ENCODE measurements at places on chromosomes 1 and 21.
A peak's percentile ranks its signal among the peaks of the same experiment; 100 is the strongest.

DNA sequence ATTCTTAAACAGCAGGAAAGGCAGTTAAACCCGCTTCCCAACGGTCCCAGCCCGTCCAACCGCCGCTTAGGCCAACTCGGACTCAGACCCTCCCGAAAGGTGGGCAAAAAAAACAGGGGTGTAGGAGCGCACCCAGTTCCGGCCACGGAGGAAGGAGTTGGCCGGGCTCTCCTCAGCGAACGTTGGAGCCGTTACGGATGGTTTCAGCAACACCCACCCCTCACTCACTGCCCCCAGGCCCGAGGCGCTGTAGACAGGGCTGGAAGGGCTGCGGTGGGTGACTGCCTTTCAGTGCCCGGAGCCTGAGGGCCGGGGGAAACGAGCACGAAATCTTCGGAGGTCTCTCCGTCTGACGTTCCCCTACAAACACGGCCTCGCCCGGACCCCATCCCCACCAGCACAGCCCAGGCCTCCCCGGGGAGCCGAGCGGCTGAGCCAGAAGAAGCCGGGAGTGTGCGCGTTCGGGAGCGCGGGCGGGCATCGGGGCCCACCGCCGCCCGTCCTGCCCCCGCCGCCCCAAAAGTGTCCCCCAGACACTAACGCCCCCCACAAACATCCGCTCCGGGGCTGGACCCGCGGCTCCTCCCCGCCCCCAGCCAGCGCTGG lies 1.3 kb downstream of the KDM5B start:
- peak; percentile 54 for DNase-seq

GRCh38 chr1:119779869-119780356 lies 11.2 kb upstream of the HMGCS2 start:
- peak; percentile 17 for DNase-seq

DNA sequence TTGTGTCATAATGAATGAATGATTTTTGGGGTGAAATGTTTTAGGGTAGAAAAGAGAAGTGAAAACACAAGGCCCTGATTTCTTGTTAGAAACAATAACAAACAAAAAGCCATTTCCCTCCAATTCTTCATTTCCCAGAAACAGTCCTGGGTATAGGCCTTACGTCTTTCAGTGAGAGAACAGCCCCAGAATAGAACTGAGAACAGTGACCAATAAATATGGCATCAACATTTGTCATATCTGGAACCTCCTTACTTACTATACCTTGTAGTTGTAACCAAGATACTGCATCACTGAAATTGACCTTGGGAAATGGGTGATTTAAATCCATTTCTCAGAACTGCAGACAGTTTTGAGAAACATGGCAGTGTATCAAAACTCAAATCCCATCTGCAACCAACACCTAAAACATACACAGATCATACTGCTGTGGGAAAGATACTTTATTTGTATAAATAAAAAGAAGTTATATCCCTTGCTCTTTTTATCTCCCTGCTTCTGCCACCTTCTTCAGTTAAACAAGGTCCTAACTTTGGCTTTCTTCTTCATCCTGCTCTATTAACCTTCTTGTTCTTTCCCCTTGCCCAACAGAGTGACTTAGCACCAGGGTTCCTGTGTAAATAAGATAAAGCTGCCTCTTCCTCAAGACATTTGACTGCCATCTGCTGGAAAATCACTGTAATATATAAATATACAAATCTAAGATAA lies 19.5 kb downstream of the XKR8 start:
- peak; percentile 77 for DNase-seq

- DNase-seq, result no peak
These were observed 17.2 kb downstream of the KCNN3 start for GRCh38 chr1:154852845-154853244.

DNA sequence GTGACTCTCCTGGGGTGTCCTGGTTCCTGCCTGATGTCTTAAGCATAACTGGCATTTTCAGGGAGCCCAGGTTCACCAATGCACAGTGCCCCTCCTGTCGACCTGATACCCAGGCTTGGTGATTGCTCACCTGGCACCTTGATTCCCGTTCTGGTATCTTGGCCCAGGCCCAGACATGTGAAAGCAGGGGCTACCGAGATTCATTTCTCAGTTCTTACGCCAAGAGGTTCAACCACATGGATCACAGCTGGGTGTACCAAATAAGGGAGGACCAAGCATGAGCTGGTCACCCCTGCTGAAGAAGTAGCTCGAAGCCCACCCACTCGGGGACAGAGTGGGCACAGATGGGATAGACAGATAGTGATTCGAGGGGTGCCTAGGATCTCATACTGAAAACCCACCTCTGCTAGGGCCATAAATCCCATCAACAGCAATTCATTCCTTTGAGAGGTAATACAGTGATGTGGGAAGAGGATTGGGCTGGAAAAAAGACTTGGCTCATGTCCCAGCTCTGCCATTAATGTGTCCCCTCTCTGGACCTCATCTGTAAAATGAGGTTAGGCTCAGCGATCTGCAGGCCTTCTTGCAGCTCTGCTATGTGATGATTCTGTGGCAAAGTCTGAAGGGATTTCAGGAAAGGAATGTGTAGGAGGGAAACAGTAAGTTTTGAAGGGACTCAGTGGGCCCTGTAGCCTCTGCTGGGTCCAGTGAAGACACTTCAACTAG lies 2.7 kb downstream of the EPHX1 start:
- no peak for DNase-seq

DNA sequence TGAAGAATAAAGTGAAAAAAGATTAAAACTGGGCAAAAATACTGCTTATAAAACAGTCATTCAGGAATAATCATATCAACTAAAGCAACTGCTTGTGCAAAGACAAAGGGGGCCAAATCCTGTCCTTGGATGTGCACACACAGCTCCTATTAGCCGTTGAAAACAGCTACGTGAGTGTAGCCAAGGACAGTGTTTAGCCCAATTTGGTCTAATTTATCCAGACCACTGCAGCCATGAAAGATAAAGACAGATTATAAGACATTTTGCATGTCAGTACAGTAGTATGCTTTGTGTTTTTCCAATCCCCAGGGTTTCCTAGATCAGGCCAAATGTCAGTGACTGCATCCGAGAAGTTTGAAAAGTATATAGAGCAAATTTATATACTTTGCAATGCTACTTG lies 146.3 kb upstream of the PKN2 start:
- no peak for DNase-seq

GRCh38 chr1:190154744-190155143 lies 322.9 kb downstream of the BRINP3 start:
- DNase-seq, result no peak

DNA sequence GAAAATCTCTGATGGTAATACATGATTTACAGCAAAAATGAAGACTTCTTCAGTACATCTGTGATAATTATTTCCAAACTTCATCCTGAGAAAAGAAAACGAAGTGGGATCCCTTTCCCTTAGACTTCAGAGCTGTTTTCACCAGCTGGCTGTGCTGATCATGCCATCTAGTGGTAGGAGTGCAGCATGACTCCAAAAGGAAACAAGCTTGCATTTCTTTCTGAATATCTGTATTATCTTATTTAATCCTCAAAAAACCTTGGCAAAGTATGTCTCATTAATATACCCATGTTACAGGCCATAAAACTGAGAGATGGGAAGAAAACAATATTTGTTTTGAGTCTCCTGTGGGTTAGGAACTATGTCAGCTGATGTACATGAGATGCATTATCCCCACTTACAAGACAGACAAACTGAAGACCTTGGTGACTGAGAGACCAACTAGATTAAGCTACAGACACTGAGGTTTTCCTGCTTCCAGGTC lies 9.8 kb upstream of the GJA8 start:
- peak; percentile 68 for DNase-seq

DNA sequence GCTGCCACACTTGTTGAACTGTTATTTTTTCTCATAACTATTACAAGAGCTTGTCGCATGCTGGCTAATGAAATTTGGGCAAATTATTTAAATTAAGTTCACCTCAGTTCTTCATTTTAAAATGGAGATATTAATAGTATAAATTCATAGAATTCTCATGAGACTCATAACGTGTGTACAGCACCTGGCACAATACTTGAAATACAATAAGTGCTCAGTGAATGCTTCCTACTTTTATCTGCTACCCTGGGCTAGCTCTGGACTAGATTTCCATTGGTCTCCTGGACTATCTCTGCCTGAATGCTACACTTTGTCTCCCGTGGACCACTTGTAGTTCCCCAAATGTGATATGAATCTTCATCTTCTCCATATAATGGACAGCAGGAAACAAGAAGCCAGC lies 919 bp downstream of the SLAMF6 start:
- no peak for DNase-seq

- DNase-seq, result peak; percentile 55
These were observed 2.8 kb upstream of the PHLDA3 start for GRCh38 chr1:201471772-201472171.

GRCh38 chr1:52601991-52602855 lies at the start of gene GPX7:
Gene GPX7, plus strand, starts transcription at chr1:52602371. Its CDS starts 39 bp downstream, at chr1:52602410.
- peak; percentile 58 for DNase-seq

GRCh38 chr1:204959836-204960235 lies 83.2 kb upstream of the CNTN2 start:
- no peak for DNase-seq

DNA sequence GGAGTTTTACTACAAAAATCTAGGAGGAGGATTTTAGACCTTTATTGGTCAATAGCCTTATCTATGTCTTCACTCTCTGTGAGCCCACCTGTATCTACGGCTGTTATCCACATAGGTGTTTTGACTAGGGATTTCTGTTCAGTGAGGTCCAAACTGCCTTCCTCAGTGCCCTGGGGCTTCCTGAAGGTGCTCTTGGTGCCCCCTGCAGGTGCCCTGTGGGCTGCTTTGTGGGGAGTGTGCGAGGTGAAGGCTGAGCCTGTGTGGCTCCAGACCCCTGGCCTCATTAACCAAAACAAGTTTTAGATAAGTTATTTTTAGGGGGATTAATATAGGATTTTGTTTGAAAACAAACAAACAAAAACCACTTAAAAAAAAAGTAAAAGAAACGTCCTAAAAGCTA lies 122.5 kb downstream of the KIF26B start:
- no peak for DNase-seq

DNA sequence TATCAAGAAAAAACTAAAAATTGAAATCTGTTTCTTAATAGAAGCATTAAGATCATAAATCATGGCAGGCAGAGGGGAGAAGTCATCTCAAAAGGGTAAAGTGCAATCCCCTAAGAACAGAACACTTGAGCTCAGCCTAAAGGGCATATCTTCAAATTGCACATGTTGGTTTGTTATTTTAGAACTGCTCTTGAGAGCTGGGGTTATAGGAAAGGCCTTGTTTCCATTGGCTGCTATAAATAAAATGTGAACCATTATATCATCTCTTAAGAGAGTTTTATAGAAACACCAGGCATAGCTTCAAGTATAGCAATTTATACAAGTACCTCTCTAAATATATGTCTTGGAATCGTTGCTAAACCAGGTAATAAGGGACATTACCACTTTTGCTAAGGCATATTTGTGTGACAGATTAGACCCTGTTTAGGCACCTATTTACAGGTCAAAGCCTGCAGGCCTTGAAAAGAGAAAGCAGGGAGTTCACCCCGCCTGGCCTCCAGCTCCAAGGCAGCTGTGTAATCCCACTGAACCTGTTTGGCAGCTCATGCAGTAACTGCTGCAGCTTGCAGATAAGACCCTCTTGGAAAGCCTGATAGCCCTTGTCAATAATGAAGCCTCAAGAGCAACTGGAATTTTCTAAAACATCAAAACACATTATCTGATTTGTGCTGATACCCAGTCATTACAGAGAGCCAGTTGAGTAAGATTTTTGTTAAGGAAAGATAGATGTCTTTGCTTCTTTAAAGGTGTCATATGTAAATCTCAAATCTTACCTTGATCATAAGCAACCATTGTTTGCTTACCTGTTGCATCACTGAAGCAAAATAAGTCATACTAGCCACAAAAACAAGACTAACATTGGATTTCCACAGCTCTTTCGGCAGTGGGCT lies 24.2 kb upstream of the SYDE2 start:
- no peak for DNase-seq

GRCh38 chr1:115430441-115431158 lies 92.6 kb upstream of the NGF start:
- DNase-seq, result peak; percentile 99

- DNase-seq, result no peak
These were observed 36.2 kb downstream of the UTP25 start for GRCh38 chr1:209863766-209864485.

GRCh38 chr1:36446746-36447145 lies 3.5 kb downstream of the OSCP1 start:
- DNase-seq, result no peak

DNA sequence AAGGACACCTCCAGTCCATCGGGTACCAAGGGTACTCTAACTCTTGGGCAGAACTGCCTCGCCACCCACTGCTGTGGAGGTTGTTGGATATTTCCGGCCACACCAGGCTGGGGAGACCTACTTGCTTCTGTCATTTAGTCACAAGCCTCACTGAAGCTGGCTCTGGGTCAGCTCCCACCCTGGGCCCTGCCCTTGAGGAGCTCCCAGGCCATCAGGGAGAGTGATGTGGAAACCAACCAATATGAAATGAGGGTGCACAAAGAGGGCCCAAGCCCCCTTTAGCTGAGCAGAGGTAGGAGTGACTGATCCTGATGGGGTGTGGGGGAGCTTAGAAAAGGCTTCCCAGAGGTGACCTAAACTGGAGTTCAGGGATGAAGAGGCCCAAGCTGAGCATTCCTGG lies 19.6 kb downstream of the PARS2 start:
- no peak for DNase-seq

DNA sequence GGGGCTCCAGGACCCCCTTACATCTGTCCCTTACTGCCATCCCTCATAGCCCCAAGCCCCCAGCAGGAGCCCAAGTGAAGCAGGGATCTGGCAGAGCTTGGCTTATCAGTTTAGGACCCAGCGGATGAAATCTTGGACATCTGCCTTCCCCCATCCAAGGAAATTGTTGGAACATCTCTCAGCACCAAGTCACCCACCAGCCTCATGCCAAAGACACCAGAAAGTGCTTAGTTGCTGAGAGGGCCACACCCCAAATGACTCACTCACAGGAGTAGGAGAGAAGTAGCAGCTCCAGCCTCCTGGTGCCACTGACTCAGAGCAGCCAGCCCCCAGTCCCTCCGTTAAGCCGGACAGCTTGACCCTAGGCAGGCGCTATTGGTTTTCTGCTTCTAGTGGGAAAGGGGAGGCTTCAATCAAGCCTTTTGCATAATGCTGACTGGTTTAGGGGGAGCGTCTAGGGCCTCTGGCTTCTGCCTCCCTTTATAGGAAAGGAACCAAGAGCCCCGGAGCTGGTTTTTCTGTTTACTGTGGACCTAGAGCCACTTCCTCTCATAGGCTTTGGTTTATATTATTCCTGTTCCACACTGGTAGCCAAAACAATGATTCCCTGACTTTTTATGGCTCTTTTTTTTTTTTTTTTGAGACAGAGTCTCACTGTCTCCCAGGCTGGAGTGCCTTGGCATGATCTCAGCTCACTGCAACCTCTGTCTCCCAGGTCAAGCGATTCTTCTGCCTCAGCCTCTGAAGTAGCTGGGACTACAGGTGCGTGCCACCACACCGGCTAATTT lies 114.2 kb upstream of the IPO9 start:
- DNase-seq, result peak; percentile 100

- DNase-seq, result no peak
These were observed 9.6 kb downstream of the DENND2C start for GRCh38 chr1:114660238-114660637.

- DNase-seq, result peak; percentile 58
These were observed 26.1 kb downstream of the ZP4 start for GRCh38 chr1:237864338-237865244.

DNA sequence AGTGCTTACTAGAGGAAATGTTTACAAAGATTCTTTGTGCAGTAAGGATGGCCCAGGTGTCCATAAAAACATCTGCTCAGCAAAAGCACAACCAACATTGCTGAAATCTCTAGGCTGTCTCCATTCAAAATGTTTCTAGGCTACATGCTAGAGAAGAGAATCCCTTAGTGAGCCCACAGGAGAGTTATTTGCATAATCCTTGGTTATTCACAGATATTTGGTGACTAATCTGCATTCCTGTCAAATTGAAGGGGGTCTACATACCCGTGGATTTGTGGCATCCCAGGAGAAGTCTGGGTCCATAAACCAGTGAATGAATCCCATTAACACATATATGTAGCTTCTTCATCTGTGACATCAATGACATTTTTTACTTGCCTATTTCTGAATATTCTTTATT lies 261.3 kb upstream of the ESRRG start:
- no peak for DNase-seq

All from ELR (cell line).